Hematopoietic multipotent progenitor cell treated with erythropoietin and hydrocortisone succinate and interleukin-3 and kit ligand, for 4 days (in vitro differentiated cells): ENCODE measurements at places on chromosomes 6 and 20.
A peak's percentile ranks its signal among the peaks of the same experiment; 100 is the strongest.

DNA sequence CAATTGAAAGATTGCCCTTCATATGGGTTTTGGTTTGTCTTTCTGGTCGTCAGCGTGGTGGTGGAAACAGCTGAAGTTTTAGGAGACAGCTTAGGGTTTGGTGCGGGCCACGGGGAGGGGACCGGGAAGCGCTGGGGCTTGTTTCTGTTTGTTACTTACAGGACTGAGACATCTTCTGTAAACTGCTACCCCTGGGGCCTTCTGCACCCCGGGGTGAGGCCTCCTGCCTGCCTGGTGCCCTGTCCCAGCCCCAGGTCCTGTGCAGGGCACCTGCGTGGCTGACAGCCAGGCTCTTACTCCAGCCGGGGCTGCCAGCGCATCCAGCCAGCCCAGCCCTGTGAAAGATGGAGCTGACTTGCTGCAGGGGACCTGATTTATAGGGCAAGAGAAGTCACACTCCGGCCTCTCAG, 22.8 kb downstream of the NPEPL1 start:
- no peak for DNase-seq

DNA sequence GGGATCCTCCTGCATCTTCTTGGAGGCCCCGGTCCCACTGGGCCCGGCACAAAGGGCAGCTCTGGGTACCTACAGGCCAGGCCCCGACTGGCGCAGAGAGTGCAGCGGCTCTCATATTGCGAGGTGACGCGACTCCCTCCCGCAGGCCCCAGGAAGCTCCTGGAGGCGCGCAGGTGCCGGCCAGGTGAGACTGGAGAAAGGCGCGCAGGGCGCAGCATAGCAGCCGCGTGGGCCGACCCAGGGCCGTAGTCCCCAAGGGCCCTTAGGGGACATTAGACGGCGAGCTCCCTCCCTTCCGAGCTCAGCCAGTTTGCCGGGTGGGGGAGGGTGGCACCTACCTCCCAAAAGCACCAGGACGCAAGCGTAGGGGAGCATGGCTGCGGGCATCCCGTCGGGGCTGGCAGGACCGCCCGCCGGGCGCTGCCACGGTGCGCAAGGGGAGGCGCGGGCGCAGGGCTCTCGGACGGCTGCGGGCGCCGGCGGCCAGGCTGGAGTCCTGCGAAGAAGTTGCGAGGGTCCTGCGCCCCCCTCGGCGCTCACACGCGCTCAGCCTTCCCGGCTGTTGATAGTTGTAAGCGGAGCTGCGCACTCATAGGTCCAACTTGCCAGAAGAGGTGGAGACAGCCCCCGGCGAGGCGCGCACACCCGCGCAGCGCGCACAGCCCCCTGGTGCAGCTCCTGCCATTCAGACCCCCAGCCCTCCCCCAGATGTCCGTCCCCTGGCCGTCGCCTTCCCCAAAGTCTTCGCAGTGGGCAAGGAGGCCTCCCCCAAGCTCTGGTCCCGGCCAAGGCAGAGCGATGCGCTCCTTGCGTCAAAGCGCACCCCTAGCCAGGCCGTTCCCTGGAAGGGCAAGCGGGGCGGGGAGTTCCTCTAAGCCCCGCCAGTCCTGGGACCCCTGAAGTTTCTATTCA, 622 bp downstream of the APCDD1L start:
- no peak for DNase-seq

- DNase-seq: no peak
Measured at GRCh38 chr20:50848846-50849673, 54.2 kb downstream of the BCAS4 start.

GRCh38 chr20:25453035-25453810, 45.8 kb downstream of the GINS1 start:
- DNase-seq: no peak

- DNase-seq: no peak
Measured at GRCh38 chr6:157792671-157793070, 30.4 kb upstream of the SNX9 start.

DNA sequence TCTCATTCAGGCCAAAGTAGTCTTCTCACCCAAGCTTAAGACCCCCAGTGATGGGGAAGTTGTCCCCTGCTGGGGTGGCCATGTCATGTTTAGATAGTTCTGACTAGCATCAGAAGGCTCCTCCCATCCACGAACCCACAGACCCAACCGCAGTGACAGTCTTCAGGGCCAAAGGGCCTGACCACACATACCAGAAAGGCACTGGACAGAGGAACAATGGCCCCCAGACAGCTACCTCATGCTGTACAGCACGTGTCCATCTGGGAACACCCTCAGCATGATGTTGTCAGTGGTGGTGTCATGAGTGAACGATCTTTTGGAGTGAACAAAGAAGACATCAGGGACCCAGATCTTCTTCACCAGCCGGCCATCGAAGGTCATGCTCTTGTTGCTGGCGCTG, 46.3 kb downstream of the GABRR2 start:
- no peak for DNase-seq

- DNase-seq: no peak
Measured at GRCh38 chr6:164063346-164063745, 648.8 kb downstream of the QKI start.

GRCh38 chr6:159527351-159527750, 165.7 kb downstream of the SOD2 start:
- DNase-seq: no peak

DNA sequence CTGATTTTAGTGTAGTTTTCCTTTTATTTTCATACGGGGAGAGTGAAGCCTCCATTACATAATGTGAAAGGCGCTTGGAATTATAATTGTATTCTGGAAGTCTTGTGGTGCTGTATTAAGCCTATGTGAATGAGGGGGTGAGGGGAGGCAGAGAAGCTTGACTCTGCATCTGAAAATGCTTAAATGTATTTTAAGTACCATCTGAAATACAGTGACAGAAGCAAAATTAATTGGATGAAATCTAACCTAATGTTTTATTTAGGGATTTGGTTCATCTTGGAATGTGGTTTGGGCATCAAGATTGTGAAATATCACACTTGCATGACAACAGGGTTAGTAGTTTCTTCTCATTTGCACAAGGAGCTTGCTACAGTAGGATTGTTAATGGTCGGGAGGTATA, 41.2 kb downstream of the TMEM200A start:
- no peak for DNase-seq

GRCh38 chr6:14001329-14002012, 76.7 kb downstream of the RNF182 start:
- no peak for DNase-seq

GRCh38 chr6:169669889-169670288, 31.9 kb downstream of the WDR27 start:
- peak; percentile 25 for DNase-seq

- DNase-seq: peak; percentile 18
Measured at GRCh38 chr20:62238569-62239277, 402 bp downstream of the OSBPL2 start.

GRCh38 chr6:71533939-71534379, 245.3 kb downstream of the OGFRL1 start:
- DNase-seq: peak; percentile 25

- DNase-seq: no peak
Measured at GRCh38 chr6:168581236-168581635, 140.3 kb downstream of the SMOC2 start.

GRCh38 chr6:159513914-159514313, 179.1 kb downstream of the SOD2 start:
- DNase-seq: no peak

DNA sequence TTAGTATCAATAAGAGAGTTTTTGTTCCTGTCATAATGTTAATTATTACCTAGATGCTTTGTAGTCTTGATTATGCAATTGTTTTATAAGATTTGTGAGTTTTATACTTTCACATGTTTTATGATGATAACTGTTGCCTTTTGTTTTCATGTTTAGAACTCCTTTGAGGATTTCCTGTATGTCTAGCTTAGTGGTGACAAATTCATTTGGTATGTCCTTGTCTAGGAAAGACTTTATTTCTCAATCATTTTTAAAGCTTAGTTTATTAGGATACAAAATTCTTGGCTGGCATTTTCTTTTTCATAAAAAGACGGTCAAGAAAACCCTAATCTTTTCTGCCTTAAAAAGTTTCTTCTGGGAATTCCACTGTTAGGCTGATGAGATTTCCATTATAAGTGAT, 849.9 kb upstream of the EYS start:
- no peak for DNase-seq

- no peak for DNase-seq
Measured at GRCh38 chr6:144294016-144294415, 8.9 kb downstream of the UTRN start.

- peak; percentile 90 for DNase-seq
Measured at GRCh38 chr20:50120935-50121693, 8.2 kb upstream of the UBE2V1 start.

- no peak for DNase-seq
Measured at GRCh38 chr20:835608-836045, 2.1 kb downstream of the FAM110A start.

DNA sequence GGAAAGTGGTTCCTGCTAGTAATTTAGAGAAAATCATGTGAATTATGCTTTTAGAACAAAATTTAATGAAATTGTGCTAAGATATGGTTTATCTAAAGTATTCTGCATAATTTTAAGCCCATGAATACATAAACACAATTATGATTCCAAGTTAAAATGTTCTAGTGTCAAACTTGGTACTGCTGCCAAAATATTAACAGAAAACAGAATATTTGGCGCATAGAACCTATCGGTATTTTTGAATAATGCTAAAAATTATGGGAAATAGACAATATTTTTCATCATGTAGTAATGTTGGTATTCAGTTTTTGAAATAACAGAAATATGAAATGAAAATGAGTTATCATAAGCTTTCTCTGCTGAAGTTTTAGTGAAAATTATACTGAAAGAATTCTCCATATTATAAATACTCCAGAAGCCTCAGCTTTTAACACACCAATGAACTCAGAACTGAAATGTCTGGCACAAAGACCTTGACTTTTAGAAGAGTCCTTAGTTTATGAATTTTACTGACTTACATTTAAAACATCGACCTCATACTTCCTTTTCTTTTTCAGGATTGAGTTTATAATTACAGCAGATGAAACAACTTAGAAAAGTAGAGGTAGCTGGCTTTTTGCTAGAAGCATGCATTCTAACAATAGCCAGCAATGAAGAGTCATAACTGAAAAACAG, 1192.3 kb upstream of the GJE1 start:
- DNase-seq: no peak

GRCh38 chr6:36204068-36204753, 7.7 kb downstream of the BRPF3 start:
- peak; percentile 82 for DNase-seq
